ENCODE measurements at places on chromosomes 5 and 9.

DNA sequence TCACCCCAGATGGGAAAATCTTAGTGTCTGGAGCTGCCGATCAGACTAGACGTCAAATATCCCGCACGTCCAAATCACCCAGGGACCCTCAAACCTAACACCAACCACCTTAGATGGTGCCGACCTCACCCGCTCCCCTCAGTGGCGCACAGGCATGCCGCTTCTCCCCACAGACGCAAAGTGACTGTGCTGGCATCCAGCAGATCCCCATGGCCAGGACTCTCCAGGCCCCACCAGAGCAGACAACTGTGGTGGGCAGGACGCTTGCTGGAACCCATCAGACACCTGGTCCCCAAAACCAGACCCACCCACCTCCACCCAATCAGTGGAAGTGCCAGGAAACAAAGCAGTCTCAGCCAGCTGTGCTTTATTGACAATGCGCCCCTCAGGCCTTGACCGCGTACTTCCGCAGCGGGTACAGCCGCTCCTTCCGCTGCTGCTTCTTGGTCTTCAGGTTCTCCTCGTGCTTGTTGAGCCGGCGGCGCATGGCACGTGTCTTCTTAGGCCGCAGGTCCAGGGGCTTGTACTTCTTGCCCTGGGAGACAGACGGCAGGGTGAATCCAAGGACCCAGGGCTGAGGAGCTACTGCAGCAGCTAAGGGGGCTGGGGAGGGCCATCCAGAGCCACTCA, 4.1 kb downstream of the RPL35 start:
- no peak for DNase-seq

DNA sequence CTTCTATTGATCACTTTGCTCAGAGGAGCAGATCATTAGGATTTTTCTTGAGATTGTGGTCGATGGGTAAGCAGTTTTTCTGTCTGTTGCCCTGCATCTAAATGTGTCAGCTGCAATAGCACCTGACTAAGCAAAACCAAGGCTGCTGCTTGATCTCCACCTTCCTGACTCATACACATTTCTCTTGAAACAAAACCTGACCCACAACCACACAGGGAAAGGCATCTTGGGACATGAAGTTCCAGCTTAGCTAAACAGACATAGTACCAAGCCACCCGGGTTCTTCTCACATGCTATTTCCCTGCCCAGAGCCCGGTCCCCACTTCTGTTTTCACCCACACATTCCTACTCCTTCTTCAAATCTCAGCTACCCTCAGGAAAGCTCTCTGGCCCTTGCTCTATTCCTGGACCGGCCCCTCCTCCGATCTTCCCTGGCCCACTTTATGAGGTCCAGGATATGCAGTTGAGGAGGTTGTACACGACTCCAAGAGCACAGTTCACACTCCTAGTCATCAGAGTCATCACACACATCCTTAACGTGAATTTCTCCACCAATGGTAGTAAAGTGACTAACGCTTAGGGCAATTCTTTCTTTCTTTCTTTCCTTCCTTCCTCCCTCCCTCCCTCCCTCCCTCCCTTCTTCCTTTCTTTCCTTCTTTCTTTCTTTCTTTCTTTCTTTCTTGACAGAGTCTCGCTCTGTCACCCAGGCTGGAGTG, 16.0 kb upstream of the ZBTB43 start:
- DNase-seq = no peak

- no peak for DNase-seq
These were observed 36.7 kb upstream of the COL15A1 start for GRCh38 chr9:98907055-98907454.

DNA sequence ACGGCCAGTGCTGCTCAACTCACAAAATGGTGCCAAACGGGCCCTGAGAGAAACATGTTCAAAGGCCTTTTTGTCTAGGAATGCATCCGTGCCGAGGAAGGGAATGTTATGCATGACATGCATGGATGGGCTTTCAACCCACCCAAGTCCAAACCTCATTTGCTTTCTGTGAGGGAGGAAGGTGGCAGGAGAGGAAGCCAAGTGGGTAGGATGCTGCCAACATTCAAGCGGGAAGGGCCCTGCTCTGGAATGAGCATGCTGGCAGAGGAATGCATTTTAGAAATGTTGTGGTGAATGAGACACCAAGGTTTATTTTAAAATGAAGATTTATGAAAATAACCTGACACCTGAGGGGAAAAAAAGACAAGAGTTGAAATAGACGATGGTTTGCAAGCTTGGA, 479.1 kb downstream of the CCDC171 start:
- DNase-seq = no peak

DNA sequence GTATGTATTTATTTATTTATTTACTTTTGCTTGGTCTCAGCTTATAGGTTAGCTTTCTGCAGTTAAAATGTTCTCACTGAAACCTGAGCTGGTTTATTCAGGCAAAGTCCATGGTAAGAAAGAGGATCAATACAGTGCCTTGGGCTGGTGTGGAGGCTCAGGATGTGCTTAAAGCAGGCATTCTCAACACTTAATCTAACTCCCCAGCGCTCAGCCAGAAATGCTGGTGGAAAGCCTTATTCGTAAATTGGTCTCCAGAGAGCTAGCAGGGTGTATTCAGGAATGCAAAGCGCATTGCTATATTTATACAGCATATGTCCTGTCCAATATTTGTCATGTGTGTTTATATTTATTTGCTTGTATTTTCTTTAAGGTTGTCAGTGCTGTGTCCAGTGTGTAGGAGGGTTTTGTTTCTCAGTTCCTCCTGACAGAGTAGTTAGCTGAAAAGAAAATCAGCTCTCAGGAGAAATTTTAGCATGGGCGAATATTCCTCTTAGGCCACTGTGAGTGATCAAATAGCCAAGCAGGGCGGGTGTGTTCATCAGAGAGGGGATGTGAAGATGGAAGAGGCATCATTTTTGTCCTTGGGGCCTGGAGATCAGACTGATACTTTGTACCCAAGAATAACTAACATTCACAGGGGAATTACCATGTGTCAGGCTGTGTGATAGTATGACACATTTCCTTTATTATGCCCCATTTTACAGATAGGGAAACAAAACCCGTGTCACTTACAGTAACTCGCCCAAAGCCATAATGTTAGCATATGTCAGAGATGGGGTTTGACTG, 65.8 kb downstream of the DOCK2 start:
- no peak for DNase-seq

- no peak for DNase-seq
These were observed 1116.0 kb upstream of the SEMA6A start for GRCh38 chr5:117690612-117691011.

DNA sequence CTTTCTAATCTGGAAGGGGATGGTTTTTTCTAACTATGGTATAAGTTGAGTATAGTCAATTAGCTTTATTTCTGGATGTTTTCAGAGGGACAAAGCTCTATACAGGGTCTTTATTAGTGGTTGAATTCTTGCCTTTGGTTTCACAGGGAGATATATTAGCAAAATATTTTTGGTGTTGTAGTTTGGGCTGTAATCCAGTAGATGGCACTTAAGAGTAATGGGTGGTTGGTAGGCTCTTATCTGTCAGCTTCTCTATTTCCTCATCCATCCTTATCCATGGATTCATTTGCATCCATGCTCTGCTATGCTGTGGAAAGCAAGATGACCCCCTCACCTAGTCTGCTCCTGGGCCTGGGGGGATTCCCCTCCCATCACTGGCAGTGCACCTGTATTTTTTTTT, 363.6 kb upstream of the CYLC2 start:
- DNase-seq = peak; percentile 2

DNA sequence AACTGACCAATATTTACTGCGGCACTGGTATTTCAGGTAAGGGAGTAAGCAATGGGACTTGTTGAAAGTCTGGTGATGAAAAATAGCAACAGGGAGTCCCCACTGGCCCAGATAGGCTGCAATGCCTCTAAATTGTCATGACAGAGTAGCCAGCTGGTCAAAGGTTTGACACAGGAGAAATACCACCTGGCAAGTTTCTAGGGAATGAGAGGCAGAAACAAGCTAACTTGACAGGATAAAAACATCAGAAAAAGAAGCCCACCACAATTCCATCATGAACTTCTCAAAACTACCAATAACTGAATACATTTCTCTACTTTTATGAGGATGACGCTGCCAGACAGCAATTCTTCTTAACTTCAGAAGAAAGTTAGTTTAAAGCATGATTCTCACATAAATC, 99.8 kb downstream of the STRBP start:
- no peak for DNase-seq

GRCh38 chr5:149550594-149551226, 529 bp downstream of the CSNK1A1 start:
- no peak for DNase-seq

- no peak for DNase-seq
These were observed 1.3 kb upstream of the SVEP1 start for GRCh38 chr9:110580850-110581249.

GRCh38 chr5:15566306-15566705, 66.3 kb downstream of the FBXL7 start:
- DNase-seq = no peak

DNA sequence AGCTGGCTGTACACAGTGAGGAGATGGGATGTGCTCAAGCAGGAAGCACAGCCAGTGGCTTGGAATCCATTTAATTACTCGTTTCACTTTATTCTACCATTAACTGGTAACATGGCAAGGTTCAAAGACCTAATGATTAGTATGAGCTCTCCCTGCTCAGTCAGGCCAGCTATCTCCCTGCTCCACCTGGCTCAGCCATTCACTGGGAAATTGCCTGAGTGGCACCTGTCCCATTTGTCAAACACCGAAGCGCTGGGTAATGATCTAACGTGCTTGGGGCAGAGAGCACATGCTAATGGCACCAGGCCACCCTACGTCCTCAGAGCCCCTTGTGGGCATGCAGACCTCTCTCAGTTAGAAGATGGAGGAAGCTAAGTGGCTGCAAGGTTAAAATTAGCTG, 162.2 kb downstream of the TTLL11 start:
- no peak for DNase-seq

DNA sequence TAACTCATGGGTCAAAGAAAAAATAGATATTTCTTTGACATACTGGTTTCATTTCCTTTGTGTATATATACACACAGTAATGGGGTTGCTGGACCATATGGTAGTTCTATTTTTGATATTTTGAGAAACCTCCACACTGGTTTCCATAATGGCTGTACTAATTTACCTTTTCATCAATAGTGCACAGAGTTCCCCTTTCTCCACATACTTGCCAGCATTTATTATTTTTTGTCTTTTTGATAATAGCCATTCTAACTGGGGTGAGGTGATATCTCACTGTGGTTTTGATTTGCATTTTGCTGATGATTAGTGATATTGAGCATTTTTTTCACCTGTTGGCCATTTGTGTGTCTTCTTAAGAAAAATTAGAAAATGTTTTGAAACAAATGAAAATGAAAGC, 78.4 kb upstream of the CKMT2 start:
- DNase-seq = no peak

DNA sequence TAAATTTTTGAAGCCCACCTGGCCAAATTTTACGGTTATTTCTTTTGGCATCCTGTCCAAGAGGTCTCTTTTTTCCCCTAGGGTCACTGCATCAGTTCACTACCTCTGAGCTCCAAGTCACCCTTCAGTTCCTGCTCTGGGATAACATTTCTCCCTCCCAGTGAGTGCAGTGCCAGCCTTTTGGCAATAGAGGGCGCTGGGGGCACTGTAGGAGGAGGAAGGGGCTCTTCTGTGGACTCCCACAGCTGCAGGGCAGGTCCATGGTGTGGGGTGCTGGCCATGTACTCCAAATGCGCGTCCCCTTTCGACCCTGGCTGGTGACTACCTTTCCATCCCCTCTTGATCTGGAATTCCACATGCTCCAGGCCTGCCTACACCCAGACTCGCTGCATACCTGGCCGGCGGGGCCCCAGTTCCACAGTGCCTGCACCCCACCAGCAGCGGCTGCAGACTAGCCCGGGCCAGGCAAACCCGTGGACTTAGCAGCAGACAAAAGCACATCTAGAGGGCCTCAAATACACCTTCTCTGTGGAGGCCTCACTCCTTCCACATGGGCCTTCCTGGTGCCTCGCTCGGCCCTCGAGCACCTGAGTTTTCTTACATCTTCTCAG, 20.3 kb upstream of the NINJ1 start:
- DNase-seq = peak; percentile 29

- DNase-seq = no peak
These were observed 251.8 kb downstream of the NNT start for GRCh38 chr5:43854697-43855292.

DNA sequence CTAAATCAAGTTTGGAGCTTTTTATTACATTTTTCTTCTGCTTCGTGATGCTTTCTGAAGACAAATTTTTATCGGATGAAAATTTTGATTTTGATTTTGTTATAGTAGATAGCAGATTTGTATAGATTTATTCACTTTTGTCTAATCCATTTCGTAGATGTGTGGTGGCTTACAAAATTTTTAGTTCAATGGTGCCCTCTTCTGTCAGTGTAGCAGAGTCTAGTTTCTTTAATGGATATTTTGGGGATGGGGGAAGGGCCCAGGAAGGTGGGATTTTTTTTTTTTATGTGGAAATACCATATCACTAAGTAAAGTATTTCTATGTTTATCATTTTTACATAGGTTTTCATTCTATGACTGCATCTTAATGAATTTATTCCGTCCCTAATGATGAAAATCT, 259.9 kb upstream of the TARS1 start:
- peak; percentile 29 for DNase-seq

- DNase-seq = no peak
These were observed 157.0 kb downstream of the C9orf152 start for GRCh38 chr9:110050925-110051355.

DNA sequence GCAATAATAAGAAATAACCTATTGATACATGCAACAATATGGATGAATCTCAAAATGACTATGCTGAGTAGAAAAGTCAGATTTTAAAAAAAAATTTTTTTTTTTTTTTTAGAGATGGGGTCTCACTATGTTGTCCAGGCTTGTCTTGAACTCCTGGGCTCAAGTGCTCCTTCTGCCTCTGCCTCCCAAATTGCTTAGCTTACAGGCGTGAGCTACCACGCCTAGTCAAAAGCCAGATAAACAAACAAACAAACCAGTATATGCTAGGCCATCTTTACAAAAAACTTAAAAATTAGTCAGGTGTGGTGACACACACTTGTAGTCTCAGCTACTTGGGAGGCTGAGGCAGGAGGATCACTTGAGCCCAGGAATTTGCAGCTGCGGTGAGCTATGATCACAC, 79.0 kb downstream of the MED27 start:
- DNase-seq = no peak

DNA sequence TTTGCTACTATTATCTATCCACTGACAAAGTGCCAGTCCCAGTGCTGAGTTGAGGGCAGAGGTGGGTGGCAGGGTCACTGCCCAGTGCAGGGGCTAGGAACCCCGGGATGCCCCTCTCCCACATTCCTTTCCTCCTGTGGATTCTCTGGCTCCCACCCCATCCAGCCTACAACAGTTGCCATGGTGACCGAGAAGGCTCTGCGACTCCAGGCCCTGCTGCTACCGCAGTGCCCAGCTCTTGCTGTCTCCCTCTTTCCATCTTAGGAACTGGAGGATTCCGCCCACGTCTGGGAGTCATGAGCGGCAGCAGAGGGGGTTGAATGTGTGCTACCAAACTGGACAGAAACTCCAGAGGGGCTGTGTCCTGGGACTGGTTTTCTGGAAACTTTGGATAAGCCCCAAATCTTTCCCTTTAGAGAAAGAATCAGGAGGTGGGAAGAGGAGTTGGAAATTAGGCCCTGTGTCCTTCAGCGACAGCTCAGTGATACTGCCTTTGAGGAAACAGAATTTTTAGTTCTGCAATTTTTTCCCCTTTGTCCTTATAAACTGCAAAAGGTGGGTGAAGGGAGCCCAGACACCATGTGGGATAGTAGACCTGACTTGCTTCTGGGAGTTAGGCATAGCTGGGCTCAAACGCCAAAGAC, 20.7 kb upstream of the C5orf47 start:
- DNase-seq = no peak

All from NCI-H1694 treated with DMSO at 0.1 percent for 48 hours (cell line).